ENCODE measurements at places on chromosomes 5 and 9. TPM values are rescaled to one million over a fixed set of nuclear protein-coding genes. Genes with fewer than 3 reads are reported as not detected.

GRCh38 chr5:142360607-142361120 is 35.8 kb upstream of the SPRY4 start:
- H3K4me3 ChIP-seq, result no peak overlapping the region
- H3K4me1 ChIP-seq, result peaks cover 46% of the 10 kb centered on the region
- H3K27me3 ChIP-seq, result no peaks in the 10 kb centered on the region
- H3K27ac ChIP-seq, result peak overlapping the region; percentile 57
- H3K36me3 ChIP-seq, result no peaks in the 10 kb centered on the region
- peak; percentile 27 for DNase-seq

The CCDC192 gene
- total RNA-seq, result not detected

The TNC gene
- 4.2 TPM for total RNA-seq

DNA sequence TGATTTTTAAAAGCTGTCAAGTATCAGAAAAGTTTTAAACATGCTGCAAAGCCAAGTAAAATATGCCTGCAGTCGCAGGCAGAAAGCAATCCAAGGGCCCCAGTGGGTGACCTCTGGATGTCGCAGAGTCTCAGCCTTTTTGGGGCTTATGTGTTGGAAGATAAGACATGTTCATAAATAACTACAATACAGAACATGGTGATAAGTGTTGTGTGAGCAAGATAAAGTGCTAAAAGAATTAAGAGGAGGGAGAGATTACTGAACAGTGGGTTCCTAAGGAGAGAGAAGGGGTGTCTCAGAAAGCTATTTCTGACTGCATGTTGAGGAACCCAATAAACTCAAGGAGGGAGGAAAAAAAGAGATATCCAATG is 78.9 kb upstream of the ADRB2 start:
- no peak for DNase-seq
- H3K27me3 ChIP-seq, result no peaks in the 10 kb centered on the region
- H3K4me3 ChIP-seq, result no peak overlapping the region
- H3K27ac ChIP-seq, result no peak overlapping the region
- no peaks in the 10 kb centered on the region for H3K4me1 ChIP-seq

DNA sequence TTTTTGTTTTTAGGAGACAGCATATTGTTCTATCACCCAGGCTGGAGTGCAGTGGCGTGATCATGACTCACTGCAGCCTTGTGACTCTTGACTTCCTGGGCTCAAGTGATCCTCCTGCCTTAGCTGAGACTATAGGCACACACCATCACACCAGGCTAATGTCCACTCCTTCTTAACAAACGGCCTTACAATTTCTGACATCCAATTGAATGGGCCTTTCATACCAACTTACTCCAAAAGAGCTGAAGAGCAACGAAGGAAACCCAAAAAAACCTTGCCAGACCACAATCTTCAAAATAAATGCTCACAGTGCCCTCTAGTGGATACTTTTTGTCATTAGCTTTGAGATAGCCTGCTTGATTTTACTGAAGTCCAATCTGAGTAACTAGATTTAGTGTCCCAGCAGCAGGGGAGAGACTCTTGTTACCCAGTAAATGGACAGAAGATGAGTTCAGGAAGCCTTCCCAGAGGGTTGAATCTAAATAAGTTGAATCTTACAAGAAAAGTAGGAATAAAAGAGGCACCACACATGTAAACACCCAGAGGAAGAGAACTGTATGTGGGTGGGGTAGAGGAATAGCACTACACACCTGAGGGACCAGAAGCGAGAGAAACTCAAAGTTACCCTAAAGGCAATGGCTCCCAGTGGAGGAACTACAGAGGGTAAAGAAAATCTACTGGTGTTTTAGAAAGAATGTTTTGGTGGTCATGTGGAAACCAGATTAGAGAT is 9.3 kb downstream of the ZNF622 start:
- DNase-seq, result peak; percentile 62
- no peak overlapping the region for H3K27ac ChIP-seq
- peaks cover 69% of the 10 kb centered on the region for H3K4me1 ChIP-seq
- no peaks in the 10 kb centered on the region for H3K27me3 ChIP-seq

GRCh38 chr9:70581955-70582350 is 167.5 kb upstream of the KLF9 start:
- H3K4me3 ChIP-seq, result no peak overlapping the region
- no peak for DNase-seq
- H3K36me3 ChIP-seq, result no peaks in the 10 kb centered on the region
- H3K27ac ChIP-seq, result no peak overlapping the region
- no peaks in the 10 kb centered on the region for H3K27me3 ChIP-seq

The GRXCR2 gene
- total RNA-seq, result not detected

DNA sequence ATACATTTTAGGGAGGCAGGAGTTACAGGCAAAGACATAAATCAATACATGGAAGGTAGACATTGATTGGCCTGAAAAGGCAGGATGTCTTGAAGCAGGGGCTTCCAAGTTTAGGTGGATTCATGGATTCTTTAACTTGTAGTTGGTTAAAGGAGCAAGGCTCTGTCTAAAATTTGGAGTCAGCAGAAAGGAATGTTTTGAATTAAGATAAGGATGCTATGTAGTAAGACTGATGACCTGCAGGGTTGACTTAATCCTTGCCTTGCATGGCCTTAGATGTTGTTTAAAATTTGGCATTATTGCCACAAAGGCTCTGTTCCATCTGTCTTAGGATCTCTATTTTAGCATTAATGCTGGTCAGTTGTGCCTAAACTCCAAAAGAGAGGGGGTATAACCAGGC is 171.3 kb downstream of the C5orf15 start:
- H3K27ac ChIP-seq, result no peak overlapping the region
- DNase-seq, result no peak
- H3K36me3 ChIP-seq, result no peaks in the 10 kb centered on the region

DNA sequence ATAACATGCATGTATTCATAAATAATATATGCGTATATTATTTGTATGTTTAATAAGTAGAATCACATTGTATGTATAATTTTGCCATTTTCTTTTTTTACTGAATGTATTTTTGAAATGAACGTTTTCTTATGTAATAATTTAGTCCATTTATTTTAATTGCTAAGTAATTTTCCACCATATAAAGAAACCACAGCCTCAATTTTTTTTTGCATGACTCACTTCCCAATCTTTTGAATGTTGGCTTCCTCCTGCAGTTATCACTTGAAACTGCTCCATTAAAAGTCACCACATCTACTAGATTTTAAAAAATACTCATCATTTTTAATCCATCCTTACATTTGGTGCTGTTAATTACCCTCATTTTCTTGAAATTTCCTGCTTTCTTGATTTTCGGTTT is 363.3 kb upstream of the MEF2C start:
- H3K27ac ChIP-seq, result no peak overlapping the region
- no peaks in the 10 kb centered on the region for H3K4me1 ChIP-seq
- no peak for DNase-seq
- no peak overlapping the region for H3K4me3 ChIP-seq
- H3K27me3 ChIP-seq, result no peaks in the 10 kb centered on the region

DNA sequence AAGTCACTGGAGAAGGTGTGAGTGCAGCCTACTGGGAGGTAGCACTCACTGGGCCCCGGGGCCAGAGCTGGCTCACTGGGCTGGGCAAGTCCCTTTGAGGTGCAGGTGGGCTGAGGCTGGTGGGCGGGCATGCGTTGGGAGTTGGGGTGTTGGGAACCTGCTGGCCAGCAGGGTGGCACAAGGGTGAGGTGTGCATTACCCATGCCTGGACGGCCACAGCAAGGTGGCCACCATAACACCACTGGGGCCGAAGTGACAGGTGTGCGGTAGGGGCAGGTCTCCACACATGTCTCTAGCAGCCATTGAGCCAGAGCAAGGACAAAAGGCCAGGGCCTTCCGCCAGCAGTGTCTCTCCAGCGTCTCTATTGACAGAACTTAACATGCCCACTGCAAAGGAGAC is 22.6 kb downstream of the PRRT1B start:
- DNase-seq, result no peak
- no peaks in the 10 kb centered on the region for H3K36me3 ChIP-seq
- no peak overlapping the region for H3K4me3 ChIP-seq
- no peak overlapping the region for H3K27ac ChIP-seq

GRCh38 chr5:157382996-157383800 is 76.8 kb upstream of the NIPAL4 start:
- H3K4me1 ChIP-seq, result no peaks in the 10 kb centered on the region
- DNase-seq, result no peak
- no peaks in the 10 kb centered on the region for H3K36me3 ChIP-seq
- H3K4me3 ChIP-seq, result no peak overlapping the region

DNA sequence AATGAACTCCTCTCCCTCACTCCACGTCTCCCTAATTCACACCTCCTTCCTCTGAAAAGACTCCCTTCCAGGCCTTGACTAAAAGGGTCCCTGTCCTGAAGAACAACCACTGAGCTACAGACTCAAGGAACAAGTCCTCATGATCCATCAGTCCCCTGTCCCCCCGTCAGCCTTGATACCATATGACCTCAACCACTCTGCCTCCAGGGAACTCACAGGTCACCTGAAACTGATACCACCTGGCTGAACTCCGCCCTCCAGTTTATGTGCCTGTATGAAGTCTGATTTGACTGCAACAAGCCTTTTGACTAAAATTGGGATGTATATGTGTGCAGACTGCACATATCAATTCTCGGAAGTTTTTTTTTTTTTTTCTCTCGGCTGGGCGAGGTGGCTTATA is 88.7 kb downstream of the UGCG start:
- no peak overlapping the region for H3K27ac ChIP-seq
- DNase-seq, result no peak
- H3K4me3 ChIP-seq, result no peak overlapping the region

GRCh38 chr9:123611226-123611625 is 255.2 kb downstream of the CRB2 start:
- no peaks in the 10 kb centered on the region for H3K4me1 ChIP-seq
- no peak for DNase-seq
- no peaks in the 10 kb centered on the region for H3K36me3 ChIP-seq

The CLINT1 gene
- total RNA-seq, result 75.8 TPM

GRCh38 chr5:132222649-132223038 is 5.0 kb downstream of the P4HA2 start:
- H3K4me3 ChIP-seq, result no peak overlapping the region
- peaks cover 77% of the 10 kb centered on the region for H3K4me1 ChIP-seq
- DNase-seq, result no peak
- H3K36me3 ChIP-seq, result no peaks in the 10 kb centered on the region

The NSG2 gene
- total RNA-seq, result not detected

DNA sequence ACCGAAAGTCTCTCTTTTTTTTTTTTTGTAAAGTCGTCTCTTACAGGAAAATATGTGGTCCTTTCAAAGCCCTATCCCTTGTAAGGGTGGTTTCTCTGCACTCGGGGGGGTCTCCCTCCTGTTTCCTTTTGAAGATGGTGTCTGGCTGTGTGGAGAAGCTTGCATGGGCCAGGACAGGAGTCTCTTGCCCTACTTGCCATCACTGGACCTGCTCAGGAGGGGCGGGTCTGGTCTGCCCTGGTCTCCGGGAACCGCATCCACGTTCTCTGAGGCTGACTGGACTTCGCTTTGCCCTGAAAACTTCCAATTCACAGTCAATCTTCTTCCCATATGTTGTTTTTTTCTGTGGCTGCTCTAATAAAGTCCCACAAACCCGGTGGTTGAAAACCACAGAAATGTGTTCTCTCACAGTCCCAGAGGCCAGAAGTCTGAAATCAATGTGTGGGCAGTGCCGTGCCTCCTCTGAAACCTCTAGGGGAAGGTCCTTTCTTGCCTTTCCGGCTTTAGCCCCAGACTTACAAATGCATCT is 92.9 kb upstream of the IER5L start:
- no peak overlapping the region for H3K27ac ChIP-seq
- no peaks in the 10 kb centered on the region for H3K36me3 ChIP-seq
- DNase-seq, result no peak
- H3K4me3 ChIP-seq, result no peak overlapping the region
- no peaks in the 10 kb centered on the region for H3K27me3 ChIP-seq

- no peaks in the 10 kb centered on the region for H3K36me3 ChIP-seq
- no peak for DNase-seq
- H3K27me3 ChIP-seq, result no peaks in the 10 kb centered on the region
- H3K4me1 ChIP-seq, result no peaks in the 10 kb centered on the region
- no peak overlapping the region for H3K4me3 ChIP-seq
- no peak overlapping the region for H3K27ac ChIP-seq
These were observed 77.7 kb downstream of the TMEM174 start for GRCh38 chr5:73250645-73251044.

DNA sequence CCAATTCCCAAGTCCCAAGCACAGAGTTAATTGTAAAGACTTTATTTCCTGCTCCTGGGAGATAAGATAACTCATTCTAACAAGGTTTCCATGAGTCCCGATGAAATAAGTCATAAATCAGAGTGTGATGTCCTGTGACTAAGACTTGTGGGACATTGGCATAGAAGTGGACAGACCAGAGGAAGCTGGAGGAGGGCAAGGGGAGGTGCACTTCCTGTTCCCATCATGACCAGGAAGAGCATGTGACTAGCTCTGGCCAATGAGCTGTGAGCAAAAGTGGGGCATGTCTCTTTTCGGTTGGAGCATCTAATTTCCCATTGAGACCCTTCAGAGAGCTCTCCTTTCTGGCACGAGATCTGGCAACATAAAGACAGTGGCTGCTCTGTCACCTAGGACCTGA is 100.4 kb downstream of the ZNF354C start:
- DNase-seq, result no peak
- H3K27me3 ChIP-seq, result no peaks in the 10 kb centered on the region
- H3K4me1 ChIP-seq, result no peaks in the 10 kb centered on the region
- no peaks in the 10 kb centered on the region for H3K36me3 ChIP-seq
- no peak overlapping the region for H3K27ac ChIP-seq
- H3K4me3 ChIP-seq, result no peak overlapping the region

GRCh38 chr5:173451651-173452050 is 123.4 kb upstream of the STC2 start:
- H3K27ac ChIP-seq, result no peak overlapping the region
- H3K36me3 ChIP-seq, result no peaks in the 10 kb centered on the region
- H3K4me1 ChIP-seq, result peaks cover 38% of the 10 kb centered on the region
- H3K4me3 ChIP-seq, result no peak overlapping the region
- no peak for DNase-seq

DNA sequence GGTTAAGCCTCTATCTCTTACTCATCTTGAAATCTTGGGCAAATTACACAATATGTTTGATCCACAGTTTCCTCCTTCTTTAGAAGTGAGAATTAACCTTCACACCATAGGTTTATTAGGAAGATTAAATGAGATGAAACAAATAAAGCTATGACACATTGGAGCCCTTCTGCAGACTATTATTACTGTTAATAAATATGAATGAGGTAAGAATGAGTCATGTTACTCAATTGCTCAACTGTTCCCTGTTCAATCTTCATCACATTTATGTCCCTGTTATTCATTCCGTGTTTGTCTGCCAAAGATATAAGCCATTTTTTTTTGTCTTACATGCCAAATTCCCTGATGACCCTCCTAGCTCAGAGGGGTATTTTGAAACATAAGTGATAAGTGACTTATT is 52.1 kb upstream of the PAPPA start:
- no peak overlapping the region for H3K4me3 ChIP-seq
- no peaks in the 10 kb centered on the region for H3K36me3 ChIP-seq
- DNase-seq, result no peak
- no peaks in the 10 kb centered on the region for H3K27me3 ChIP-seq
- no peak overlapping the region for H3K27ac ChIP-seq

The PCYOX1L gene
- total RNA-seq, result 5.6 TPM

The INIP gene
- total RNA-seq, result 13.5 TPM

GRCh38 chr5:118883362-118883761 is 105.0 kb downstream of the DTWD2 start:
- no peaks in the 10 kb centered on the region for H3K27me3 ChIP-seq
- H3K27ac ChIP-seq, result no peak overlapping the region
- no peaks in the 10 kb centered on the region for H3K4me1 ChIP-seq
- H3K4me3 ChIP-seq, result no peak overlapping the region

Data from body of pancreas (tissue), 4 donors.